ENCODE measurements at places on chromosomes 16 and 17.

GRCh38 chr16:67910158-67910557, 17.1 kb downstream of the PSKH1 start:
- peak; percentile 31 for DNase-seq

DNA sequence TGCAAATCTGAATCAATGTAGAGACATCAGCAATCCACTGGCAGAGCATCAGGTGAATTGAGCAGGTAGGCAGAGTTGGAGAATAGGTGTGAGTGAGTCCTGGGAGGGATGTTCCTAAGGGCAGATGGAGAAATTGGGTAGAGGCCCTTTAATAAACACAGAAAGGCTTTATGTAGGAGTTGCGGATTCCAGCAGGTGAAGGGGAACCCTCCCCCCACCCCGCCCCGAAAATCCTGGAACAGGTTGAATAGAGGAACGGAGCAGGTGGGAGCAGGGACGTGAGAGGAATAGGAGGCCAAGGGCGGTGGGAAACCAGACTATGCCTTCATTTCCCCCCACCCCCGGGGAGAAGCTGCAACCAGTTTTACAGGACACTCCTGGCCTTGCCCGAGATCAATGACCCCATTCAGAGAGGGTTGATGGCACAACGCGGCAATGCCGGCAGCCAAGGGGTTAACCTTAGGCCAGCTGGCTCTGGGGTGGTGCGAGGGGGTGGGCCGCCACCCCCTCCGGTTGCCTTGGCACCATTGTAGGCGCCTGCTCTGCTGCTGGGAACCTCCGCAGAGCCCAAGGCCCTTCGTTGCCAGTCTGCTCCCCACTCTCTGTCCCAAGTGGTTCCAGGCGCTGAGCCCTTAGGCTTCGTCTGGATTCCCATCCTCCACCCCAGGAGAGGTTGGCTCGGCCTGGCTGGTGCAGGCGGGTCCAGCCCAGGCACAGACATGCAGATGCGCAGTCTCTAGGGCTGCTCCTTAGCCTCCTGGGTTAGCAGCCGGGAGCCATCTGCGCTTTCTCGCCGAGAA, 814 bp upstream of the RUNDC3A start:
- DNase-seq = no peak

- DNase-seq = no peak
Observed at GRCh38 chr16:67858500-67858899, 11.0 kb upstream of the CENPT start.

- DNase-seq = no peak
Observed at GRCh38 chr16:87380881-87381280, 2.7 kb downstream of the FBXO31 start.

DNA sequence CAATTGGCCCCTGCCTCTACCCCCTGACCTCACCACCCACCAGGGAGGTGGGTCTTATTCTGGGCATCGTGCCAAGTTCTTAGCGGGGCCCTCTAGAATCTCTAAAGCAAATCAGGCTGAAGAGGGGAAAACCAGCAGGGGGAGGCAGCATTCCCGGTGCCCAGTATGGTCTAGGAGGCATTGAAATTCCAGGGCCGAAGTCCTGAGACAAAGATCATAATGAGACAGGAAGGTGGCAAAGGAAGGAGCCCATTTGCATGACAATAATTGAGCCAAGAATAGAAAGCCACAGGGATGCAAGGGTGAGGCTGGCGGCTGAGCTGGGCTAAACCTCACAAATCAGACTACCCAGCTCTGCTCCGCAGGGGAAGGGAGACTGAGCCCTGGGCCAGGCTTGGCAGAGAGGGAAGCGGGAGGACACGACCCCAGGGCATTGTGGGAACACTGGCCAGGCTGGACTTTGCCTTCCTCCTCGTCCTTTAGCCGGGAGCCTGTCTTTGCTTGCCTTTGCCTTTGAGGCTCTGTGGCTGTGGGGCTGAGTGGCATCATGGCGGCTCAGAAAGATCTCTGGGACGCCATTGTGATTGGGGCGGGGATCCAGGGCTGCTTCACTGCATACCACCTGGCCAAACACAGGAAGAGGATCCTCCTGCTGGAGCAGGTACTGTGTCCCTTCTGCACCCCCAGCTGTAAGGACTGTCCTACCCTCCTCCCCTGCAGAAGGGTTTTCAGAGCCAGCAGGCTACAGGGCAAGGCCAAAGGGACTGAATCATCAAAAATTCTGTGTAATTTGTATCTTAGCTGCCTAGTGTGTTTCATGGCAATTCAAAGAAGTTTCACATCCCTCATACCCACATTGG, at the start of gene PIPOX:
TSS of gene PIPOX (plus strand) at position 463 of the 860 bp plus-strand sequence. CDS start at position 548, 85 bp downstream.
- no peak for DNase-seq

GRCh38 chr17:75561927-75562603, 25.5 kb upstream of the MYO15B start:
- DNase-seq = peak; percentile 24

DNA sequence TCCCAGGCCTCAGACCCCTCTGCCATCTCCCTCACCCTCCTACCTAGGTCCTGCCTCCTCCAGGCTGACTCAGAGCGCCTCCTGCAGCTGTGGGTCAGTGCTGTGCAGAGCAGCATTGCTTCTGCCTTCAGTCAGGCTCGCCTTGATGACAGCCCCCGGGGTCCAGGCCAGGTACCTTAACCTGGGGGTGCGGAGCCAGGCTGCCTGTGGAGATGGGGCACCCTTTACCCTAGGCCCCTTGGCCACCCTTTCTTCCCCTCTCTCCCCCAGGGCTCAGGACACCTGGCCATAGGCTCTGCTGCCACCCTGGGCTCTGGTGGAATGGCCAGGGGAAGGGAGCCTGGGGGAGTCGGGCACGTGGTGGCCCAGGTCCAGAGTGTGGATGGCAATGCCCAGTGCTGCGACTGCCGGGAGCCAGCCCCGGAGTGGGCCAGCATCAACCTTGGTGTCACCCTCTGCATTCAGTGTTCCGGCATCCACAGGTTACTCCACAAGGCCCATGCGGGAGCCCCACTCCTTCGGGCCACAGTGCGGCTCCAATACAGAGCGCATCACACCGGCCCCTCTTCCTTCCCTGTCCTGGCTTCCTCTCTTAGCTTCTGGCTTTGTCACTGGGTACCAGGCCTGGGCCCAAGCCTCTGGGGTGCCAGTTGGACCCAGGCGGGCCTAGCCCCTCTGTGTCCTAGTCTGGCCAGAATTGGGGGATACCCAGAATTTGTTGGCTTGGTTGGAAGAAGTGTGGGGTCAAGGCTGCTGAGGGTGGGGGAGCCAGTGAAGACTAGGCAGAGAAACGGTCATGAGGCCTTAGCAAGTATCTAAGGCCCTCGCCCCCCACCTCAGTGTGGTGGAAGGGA, 5.0 kb upstream of the KCTD11 start:
- DNase-seq = no peak

GRCh38 chr17:28773736-28774135, 29.9 kb downstream of the TRAF4 start:
- no peak for DNase-seq

- DNase-seq = no peak
Observed at GRCh38 chr16:87487361-87487924, 5.4 kb downstream of the ZCCHC14 start.

DNA sequence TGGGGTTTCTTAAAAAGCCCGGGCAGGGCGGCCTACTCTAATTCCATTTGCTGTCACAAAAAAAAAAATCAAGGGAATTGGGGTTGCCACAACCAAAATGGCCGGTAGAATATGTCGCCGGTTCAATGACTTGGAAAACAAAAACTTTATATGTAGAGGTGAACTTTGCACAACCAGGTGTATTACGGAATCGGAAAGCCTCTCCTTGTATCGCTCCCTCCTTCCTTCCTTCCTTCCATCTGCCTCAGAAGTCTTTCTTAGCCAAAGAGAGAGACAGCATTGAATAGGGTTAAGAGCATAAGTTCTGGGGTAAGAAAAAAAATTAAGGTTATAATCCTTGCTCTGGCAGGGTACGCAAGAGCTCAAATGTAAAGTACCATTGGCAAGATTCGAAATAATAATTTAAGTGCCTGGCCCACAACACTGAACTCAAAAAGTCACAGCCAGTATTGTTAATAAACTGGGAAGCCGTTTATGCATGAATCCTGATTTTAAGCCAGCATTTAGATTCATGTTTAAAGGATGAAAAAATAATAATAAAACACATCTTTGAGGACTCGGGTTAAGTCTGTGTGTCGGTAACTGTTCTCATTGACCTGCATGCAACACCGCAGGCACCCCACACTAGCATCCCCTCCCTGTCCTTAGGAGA, 522 bp upstream of the GLG1 start:
- DNase-seq = no peak

DNA sequence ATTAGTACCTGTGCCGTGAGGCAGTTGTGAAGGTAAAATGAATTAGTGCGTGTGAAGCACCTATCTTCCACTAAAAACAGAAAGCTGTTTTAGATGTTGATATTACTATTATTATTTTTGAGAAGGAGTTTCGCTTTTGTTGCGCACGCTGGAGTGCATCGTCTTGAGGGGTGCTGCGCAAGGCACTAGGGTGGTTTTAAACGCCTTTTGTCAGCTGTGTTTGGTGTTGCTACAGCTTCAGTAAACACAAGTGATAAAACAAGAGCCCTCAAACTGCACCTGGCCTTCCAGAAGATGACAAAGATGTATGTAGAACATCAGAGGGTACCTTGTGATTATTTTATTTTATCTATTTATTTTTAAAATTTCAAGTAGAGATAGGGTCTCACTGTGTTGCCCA, 38.2 kb downstream of the PLCG2 start:
- DNase-seq = no peak

GRCh38 chr16:66121466-66121865, 245.0 kb upstream of the CDH5 start:
- no peak for DNase-seq

DNA sequence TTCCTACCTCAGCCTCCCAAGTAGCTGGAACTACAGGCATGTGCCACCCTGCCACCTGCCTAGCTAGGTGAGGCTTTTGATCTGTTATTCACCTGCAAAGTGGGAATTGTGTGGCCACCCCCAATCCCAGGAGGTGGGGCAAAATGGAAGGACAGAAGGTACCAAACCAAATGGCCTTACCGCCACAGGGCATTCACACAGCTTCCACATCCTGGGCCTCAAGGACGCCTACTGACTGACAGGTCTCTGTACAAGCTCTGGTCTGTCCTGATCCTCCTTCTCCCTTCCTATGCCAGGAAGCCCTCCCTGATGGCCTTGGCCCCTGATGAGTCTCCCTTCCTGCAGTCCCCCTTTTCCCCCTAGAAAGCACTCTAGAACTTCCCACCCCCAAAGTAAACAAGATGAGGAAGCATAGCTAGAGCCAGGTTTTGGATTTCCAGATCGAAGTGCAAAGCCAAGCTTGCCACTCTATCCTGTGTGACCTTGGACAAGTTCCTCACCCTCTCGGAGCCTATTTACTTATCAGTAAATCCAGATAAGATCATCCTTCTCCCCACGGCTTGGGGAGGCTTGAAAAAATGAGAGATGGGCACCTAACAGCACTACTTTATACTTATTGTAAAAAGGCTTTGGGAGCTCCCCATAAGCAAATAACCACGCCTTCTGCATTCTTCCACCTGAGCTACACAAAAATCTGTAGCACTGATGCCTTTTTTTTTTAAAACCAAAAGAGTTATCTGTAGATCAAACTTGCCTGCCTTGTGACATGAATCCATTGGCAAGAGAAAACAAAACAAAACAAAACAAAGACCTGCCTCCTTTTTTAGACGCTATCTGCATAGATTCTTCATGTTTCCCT, 4.5 kb downstream of the PLLP start:
- DNase-seq = no peak

- no peak for DNase-seq
Observed at GRCh38 chr16:65105171-65105570, 16.7 kb downstream of the CDH11 start.

DNA sequence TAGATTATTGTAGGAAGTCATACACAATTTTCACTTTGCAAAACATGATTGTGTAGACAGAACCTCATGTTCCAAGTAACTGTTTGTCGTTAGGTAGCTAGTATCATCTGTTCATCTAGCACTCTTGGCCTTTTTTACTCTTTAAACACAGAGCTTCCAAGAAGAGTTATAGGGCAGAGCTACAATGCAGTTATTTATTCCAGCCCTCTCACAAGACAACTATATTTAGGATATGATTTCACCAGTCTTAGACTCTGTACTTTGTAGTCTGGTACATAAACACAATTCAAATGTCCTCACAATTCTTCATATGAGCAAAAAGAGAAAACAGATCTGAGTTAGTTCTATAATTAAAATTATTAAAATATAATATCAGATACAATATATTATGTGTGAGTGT, 37.9 kb downstream of the KCNJ2 start:
- DNase-seq = no peak

- no peak for DNase-seq
Observed at GRCh38 chr16:15587152-15587825, 55.7 kb downstream of the MARF1 start.

GRCh38 chr16:86809458-86809955, 231.2 kb downstream of the FOXL1 start:
- peak; percentile 68 for DNase-seq

- no peak for DNase-seq
Observed at GRCh38 chr17:82050152-82050760, 1.4 kb downstream of the RFNG start.

GRCh38 chr17:64081802-64082799, 47.8 kb downstream of the ERN1 start:
- DNase-seq = peak; percentile 80

DNA sequence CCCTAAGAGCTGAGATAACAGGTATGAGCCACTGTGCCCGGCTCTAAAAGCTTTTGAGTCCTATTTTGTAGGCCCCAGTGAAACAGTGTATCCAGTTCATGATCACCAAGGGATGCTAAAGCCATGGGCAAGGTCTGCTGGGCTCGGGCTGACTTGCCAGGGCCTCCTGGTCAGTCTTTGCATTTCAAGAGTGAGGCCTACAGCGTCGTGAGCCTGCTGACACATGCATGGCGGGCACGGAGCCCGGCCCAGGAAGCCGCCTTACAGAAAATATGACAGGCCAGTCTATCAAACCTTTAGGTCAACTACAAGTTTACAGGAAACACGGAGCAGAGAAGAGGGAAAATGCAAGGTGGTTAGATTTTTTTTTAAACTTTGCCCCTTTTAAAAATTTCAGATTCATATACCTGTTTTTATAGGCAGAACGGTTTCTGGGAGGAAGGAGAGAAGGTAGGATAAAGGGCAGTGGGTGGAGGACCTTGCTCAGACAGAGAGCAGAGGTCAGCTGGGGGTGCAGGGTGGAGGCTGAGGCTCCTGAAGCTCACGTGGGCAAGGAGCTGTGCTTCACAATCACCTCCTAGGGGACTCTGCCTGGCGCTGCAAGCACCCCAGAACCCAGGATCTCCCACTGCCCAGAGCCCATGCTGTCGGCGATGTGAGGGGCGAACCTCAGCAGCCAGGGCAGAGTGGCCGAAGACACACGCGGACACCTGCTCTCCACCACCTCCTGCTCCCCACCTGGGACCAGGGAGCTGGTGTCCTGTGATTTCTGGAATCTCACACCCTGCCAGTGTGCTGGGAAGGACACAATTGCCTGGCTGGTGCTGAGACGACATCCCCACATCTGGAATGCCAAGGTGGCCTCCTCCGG, 21.3 kb downstream of the C16orf95 start:
- DNase-seq = no peak

DNA sequence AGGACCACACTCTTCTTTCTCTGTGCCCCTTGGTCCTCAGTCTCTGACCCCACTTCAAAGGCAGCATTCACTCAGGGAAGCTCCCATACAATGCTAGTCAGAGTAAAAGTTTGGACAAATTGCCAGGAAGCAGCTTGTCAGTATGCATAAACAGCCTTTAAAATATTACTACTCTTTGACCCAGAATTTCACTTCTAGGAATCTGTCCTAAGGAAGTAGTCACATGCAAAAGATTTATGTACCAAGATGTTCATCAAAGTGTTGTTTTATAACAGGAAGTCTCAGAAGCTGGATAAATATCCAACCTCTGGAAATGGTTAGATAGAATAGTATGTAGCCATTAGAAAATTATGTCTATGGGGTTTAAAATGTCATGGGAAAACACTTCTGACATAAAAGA, 31.0 kb downstream of the MAPT start:
- no peak for DNase-seq

GRCh38 chr17:31807846-31808245, 51.2 kb downstream of the COPRS start:
- no peak for DNase-seq

Measured in AG09309 (cell line).